Activated CD4-positive, alpha-beta memory T cell treated with anti-CD3 and anti-CD28 coated beads for 36 hours (primary cell): ENCODE measurements at places on chromosomes 3 and 15.

DNA sequence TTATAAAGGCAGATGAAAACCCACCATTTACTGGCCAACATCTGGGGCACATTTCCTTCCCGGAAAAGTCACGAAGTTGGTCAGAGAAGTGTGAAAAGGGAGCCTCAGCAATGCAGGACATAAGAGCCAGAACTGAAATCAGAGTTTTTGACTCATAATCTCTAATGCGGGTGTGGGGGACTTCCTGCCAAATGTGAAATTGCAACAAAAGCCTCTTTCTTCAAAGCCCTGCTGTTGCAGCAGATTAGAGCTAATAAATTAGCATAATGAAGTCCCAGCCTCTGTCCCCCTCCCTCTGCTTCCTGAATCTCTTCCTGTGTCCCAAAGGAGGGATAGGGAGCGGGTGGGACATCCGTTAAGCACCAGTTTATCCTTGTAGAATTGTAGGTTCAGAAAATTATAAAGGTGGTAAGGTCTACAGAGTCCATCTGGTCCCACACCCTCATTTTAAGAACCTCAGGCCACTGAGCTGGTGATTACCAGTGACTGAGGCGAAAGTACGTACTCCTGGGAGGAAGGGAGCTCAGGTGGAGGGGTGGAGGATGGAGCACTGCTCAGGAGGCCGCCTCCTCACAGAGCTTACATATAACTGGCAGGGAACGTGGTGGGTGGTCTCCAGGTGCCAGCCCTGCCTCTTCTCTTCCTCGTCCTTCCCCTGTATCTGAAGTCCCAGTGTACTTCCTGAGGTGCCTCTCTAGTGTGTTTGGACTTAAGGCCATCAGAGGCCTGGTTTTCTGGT lies 35.0 kb downstream of the ST6GAL1 start:
- peak; percentile 34 for DNase-seq

DNA sequence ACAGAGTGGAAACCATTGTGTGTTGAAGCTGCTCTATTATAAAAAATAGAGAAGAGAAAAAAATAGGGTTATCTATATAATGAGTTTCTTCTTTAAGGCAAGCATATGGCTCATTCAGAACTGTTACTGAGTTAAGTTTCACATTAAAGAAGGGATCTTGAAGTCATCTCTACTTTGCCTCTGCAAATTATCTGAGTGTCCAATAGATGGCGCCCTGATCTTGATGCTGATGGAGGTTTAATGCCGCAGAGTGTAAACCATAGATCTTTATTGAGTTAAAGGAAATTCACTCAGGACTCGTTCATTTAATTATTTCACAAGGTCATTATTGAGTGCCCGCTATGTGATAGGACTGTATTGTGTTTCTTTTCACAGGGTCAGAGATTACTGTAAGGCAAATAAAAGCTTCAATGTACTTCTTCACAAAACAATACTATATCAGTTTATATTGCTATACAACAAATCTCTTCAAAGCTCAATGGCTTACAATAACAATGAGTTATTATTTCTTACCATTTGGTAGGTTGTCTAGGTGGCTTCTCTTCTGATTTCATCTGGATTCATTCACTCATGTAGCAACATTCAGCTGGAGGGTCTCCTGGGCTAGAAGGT lies 171.4 kb downstream of the NSUN3 start:
- no peak for DNase-seq

DNA sequence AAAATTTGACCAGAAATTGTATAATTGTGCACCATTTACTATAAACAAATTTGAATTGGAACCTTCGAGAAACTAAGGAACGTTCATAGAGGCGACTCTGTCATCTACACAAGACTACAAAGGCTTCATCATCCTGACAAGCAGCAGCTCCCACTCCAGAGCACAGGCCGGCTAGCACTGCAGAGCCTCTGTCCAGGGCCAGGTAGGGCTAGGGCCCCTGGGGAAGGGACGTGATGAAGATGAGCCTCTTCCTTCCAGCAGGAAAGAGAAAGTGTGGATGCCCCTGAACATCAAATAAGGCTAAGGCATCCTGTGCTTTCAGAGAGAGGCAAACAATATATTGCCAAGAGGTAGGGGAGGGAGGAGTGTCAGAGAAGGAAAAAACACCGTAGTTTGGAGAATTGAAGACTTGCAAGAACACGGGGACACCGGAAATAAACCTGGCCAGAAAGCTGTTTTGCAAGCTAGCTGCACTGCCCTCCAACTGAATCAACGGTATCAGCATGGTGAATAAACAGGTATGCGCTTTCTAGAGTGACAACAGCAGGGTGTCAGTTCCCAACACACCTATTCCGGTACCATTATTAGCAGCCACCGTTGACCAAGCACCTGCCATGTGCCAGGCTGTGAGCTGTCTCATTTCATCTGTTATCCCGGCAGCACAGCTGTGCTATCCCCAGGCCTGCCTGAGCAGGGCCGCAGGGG lies 12.4 kb downstream of the XXYLT1 start:
- no peak for DNase-seq

DNA sequence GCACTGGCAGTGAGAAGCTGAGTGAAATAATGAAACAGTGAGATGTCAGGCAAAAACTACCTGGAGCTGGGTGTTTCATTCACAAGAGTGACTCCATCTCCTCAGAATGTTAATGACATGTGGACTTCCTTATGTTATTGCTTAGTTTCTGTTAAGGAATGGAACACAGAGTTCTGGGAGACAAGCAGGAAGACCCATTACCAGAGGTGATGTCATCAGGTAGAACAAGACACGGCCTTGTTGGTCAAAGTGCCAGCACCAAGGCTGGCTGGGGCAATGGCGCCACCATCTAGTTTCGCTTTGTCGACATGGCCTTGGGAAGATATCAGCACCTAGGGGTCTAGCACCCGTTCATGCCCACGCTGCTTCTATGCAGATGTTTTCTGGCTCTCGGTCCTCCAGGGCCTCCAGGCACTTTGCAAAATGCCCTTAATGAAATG lies 252.2 kb downstream of the FAM43A start:
- no peak for DNase-seq

DNA sequence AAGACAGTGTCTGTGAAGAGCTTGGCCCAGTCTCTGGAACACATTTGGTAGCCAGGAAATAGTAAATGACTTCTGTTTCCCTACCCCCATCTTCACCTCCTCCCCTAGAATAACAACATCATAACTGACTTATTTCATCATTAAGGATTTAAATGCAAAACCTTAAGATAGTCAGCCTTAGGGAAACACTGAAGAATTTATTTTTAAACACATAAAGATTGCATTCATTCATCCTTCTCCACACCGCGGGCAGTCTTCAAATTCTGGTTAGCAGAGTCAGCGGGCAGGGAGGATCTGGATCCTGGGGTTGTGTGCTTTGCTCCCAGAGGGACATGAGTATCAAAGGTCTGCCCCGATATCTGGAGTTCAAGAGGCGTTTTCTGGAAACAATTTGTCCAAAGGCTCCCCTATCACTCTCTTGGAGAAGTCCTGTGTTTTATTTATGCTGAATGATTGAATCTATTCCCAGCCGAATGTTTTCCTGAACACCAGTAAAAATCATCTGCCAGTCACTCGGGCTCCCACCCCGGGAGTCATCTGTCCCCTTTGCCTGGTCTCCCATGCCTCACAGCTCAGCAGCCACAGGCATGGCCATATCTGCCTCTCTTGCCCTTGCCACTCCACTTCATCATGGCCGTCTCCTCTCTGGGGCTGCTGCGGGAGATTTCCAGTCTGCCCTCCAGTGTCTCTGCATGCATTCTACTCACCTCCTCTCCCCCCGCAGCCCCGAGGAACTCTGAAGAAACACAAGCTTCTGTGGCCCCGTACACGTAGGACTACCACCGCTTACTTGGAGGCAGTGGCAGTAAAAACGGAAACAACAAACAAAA lies 234.7 kb upstream of the CTDSPL start:
- DNase-seq = no peak

DNA sequence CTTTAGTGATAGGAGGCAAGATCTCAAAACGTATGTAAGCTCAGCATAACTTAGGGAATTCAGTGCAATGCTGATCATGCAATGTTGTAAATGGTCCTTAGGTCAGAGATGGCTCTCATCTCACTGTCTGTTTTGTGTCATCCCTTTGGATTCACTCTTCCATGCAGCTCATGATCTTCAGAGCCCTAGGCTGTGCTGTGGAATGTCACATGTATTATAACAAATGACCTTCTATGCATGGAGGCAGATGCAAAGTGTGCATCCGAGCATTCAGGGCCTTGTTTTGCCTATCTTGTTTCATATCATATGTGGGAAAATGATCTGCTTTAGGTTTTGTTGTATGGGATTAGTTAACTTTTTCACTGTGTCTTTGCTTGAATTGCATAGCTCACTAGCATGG lies 40.5 kb upstream of the PDZRN3 start:
- no peak for DNase-seq

GRCh38 chr3:59422312-59422711 lies 372.5 kb upstream of the CFAP20DC start:
- DNase-seq = no peak

GRCh38 chr15:52291204-52291603 lies 4.4 kb downstream of the MYO5C start:
- no peak for DNase-seq

DNA sequence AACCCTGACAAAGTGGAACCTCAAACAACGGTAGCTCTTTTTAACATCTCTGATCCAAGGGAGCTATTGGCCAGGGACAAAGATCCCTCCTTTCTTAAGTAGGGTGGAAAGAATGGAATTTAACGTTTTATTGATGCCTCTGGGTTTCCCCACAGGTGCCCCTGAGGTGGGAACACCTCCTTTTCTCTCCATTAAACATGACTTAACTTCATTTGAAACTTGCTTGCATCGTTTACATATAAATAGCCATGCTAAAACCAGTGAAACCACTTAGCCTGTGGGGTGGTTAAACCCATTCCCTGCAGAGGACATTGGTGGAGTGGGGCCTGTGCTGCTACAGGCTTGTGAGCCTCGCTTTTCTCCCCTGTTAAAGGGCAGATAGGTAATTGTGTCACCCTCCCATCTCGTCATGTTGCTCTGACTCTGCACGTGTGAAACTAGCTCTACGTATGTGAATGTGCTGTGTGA lies 9.7 kb downstream of the CGNL1 start:
- DNase-seq = no peak

GRCh38 chr3:71514621-71515020 lies 68.9 kb downstream of the FOXP1 start:
- DNase-seq = no peak

DNA sequence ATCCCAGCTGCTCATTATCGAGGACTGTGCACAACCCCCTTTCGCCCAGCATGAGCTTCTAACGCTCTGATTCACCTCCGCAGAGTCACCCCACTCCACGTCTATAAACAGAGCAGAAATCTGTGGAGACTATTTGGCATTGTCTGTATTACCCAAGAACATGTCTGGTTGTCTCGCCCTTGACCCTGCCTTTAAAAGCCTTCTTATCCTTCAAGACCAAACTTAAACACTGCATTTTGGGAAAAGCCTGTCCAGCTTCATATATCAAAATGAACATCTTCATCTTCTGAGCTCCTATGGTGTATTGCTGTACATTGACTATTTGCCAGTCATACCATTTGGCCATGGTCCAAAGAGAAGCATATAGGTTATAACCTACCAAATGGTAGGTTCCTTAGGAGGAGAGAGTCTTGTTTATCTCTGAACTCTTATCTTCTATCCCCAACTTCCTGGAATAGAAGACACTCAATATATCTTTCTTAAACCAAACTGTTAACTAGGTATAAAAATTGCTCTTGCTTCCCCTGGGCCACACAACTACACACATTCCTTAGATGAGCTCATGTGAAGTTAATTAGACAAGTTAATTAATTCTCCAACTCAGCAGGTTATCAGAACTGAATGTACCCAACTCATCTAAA lies 90.1 kb downstream of the FBN1 start:
- DNase-seq = no peak

- no peak for DNase-seq
Measured at GRCh38 chr3:176916777-176917176, 280.5 kb downstream of the TBL1XR1 start.

DNA sequence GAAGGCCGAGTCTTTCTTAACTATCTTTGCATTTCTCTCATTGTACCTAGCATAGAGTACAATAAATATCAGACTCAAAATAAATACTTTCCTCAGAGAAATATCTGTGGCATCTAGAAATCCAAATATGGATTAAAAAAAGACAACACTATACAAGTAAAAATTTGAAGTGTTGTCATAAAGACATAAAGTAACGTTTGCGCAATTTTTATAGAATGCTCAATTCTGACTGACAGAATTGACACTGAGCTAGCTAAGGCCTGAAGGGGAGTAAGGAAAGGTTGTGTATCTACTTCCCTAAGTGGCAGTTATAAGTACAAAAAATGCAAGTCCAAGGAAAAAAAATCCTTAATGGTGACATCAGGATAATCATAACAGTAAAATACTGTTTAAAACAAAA lies 1.1 kb downstream of the SEC11A start:
- no peak for DNase-seq

GRCh38 chr3:194057570-194058188 lies 78.3 kb upstream of the HES1 start:
- DNase-seq = no peak

DNA sequence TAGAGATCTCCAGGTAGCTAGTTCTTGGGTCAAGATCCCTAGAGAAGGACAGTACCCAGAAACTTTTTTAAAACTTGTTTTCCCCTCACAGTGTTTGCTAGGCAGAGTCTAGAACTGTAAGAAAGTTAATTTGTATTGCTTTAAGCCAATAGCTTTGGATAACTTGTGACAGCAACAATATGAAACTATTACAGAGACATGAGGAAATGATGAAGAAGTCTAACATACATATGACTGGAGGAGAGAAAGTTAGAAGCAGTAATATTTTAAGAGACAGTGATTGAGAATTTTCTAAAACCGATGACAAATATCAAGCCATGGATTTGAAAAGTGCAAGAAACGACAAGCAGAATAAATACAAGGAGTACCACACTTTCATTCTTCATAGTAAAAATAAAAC lies 10.0 kb downstream of the HMG20A start:
- DNase-seq = no peak

DNA sequence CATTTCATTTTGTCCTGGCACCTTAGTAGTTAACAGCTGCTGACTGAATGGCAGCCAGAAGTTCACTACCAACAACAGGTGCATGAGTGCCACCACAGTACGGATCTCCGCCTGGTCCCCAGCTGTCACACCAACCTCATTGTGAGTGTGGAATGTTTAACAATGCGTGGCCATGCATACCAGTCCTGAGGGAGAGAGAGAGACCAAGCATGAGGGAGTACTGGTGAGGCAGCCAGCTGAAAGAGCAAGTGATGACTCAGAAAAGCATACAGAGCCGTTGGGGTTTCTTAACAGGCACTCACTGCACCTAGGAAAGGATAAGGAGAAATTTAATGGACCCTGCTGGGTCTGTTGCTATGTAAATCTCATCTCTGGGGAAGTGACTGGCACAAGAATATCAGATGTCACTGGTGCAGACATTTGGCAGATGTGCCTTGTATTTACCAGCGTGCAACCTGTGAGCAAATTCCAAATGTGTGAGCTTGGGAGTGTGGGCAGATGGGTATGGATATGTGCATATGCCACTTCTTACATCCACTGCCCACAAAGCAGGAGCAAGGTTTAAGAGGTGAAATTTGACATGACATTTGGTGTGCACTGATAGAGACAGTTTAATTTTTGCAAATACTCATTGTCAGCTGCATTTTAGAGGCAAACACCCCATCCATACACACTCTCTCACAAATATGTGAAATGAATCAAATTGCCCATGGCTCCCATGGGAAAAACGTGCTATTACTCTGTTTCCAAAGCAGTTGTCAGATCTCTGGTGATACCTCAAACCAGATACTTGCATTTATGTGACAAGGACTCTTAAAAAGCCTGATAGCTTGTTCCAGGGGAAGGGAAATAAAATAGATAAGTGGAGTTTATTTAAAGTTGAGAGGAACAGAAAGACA lies 245.2 kb upstream of the ARPP21 start:
- DNase-seq = no peak
